CD4-positive, alpha-beta T cell treated with Interleukin-6 at 100 ng/mL for 8 hours (primary cell): ENCODE measurements at places on chromosomes 2 and 18.

- DNase-seq = no peak
Observed at GRCh38 chr18:39647627-39648534, 2082.3 kb upstream of the CELF4 start.

DNA sequence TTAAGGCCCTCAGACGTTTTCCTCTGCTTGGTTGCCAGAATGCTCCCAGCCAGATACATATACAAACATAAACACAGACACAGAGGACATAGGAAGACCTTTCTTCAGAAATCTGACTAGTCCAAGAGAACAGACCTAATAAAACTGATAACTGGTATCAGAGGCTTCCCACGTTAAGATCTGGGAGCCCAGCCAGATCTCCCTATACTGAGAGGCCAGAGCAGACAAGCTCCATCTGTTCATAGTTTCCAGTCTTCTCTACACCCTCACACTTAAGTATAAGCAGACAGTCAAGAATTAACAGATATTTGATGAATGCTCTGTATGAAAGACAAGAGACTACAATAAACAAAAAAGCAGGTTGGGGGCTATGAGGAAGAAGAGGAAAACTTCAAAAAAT, 240.5 kb upstream of the CHAC2 start:
- DNase-seq = no peak

- DNase-seq = no peak
Observed at GRCh38 chr2:168482269-168482668, 26.2 kb downstream of the CERS6 start.

- no peak for DNase-seq
Observed at GRCh38 chr18:68757126-68757525, 40.8 kb upstream of the CCDC102B start.

GRCh38 chr2:144469798-144470197, 50.1 kb downstream of the ZEB2 start:
- no peak for DNase-seq

- no peak for DNase-seq
Observed at GRCh38 chr2:110805894-110806452, 73.6 kb downstream of the ACOXL start.

- no peak for DNase-seq
Observed at GRCh38 chr2:216082805-216083204, 1.1 kb downstream of the TMEM169 start.

- no peak for DNase-seq
Observed at GRCh38 chr2:238285653-238286082, 2.7 kb downstream of the PER2 start.

- no peak for DNase-seq
Observed at GRCh38 chr2:218334531-218334930, 22.1 kb upstream of the CATIP start.
